ENCODE measurements at places on chromosomes 11 and 22.

GRCh38 chr22:37462983-37463382, 23.2 kb downstream of the MFNG start:
- no peak for DNase-seq

- DNase-seq, result no peak
Measured at GRCh38 chr11:130209954-130210854, 50.6 kb downstream of the ST14 start.

DNA sequence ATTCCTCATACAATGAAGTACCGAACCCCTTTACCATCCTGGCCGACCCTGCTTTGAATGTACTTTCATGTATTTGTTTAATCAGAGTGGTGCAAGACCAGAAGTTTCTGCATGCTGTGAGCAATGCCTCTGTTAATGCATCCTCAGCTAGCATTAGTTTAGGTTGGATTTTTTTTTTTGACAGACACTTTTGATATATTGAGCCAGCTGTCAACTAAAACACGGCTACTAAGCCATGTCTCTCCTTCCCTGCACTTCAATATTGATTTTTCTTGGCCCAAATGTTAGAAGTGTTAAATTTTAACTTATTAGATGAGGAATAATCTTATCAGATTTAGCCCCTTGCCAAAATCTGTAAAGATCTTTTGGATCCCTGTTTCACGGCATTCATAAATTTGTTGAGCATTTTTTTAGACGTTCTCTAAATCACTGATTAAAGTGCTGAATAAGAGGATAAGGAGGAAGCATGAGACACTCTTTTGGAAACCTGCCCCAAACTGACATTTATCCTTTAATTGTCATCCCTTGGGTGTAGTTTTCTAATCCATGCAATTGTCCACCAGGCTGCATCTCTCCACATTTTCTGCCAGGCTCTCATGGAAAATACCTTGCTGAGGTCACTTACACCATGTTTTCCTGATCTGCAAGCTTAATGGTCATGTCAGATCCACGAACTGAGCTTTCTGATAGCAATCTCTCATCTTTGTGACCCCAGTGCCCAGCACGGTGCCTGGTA, 130.7 kb downstream of the FEZ1 start:
- DNase-seq, result no peak

DNA sequence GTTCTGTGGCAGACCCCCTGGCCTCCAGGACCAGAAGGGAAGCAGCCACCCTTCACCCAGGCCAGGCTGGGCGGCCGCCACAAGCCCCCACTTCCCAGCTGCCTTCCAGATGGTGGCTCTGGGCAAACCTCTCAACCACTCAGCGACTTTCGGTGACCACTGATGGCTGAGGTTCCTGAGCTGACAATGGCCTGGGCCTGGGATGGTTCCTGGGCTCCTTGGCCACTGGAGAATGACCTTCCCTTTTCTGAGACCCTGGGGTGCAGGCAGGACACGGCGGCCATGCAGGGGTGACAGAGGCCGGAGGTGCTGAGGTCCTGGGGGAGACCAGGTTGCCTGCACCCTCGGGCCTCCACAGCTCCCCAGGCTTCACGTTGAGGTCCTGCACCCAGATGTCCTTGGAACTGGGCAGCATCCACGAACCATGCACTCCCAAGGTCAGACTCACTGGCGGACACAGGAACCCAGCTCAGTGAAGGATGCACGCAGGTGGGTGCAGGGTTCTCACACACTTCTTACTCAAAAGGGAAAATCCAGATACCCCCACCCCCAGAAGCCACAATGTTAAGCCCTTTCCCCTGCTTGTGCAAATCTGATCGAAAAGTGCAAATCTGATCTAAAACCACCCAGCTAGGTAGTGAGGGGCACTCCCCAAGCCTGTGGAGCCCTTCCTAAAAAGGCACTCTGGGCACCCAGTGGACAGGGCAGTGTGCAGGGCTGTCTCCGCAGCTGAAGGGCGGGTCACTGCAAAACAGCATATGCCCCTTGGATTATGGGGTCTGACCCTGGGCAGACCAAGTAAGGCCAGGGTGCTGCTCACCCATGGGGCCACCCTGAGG, 13.9 kb upstream of the PHLDA2 start:
- DNase-seq, result no peak

DNA sequence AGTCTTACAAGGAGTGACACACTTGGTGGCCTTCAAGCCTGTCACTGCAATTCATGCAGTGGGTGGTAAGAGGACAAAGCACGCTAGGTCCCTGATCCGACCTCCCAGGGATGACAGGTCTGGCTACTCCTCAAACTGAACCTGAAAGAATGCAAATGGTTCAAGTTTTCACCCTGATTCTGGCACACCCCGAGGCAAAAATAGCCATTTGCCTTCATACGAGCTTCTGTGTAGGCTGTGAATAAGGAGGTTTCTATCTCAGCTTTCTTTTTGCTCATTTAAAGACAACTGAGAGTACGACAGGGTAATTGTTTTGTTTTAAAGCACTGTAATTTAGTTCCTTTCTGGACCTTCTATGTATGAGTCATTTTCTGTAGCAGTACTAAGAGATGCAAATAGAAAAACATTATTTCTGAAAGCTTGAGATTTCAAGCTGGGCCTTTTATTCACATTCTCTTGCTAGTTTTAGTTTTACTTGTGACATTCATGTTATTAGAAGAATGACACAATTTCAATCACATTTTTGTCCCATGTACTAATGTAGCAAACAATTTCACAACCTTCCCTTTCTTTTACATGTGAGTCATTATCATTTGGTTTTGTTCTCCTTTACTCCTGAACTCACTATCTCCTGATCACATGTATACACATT, 56.6 kb upstream of the FDX1 start:
- no peak for DNase-seq

DNA sequence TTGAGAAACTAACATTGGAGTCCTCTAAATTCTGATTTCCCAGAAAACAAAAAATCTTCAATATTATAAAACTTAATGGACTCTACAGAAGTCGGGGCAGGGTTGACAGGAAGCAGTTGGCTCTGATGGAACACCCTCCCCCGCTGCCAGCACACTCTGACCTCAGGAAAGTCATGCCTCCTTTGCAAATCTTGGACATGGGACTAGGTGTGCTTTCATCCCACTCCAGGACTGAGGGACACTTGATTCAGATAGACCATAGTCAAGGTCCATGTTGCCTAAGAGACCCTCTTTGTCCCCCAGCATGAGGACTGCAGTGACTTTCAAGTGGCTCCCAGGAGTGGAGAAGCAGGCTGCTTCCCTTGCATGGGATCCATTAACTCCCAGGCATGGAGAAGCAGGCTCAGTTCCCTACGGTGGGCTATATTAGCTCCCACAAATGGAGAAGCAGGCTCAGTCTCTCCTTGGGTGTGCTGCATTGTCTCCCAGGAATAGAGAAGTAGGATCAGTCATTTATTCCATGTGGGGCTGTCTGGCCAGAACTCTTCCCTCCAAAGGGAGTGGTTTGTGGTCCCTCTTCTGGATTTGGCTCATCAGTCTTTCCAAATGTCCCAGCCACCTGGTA, 38.3 kb downstream of the C22orf31 start:
- DNase-seq, result no peak

Measured in CMK (cell line).